Right renal cortex interstitium (tissue), 3 donors: ENCODE measurements at places on chromosomes 16 and 17.

GRCh38 chr17:27218041-27218440 lies 75.9 kb upstream of the WSB1 start:
- no peak for DNase-seq

DNA sequence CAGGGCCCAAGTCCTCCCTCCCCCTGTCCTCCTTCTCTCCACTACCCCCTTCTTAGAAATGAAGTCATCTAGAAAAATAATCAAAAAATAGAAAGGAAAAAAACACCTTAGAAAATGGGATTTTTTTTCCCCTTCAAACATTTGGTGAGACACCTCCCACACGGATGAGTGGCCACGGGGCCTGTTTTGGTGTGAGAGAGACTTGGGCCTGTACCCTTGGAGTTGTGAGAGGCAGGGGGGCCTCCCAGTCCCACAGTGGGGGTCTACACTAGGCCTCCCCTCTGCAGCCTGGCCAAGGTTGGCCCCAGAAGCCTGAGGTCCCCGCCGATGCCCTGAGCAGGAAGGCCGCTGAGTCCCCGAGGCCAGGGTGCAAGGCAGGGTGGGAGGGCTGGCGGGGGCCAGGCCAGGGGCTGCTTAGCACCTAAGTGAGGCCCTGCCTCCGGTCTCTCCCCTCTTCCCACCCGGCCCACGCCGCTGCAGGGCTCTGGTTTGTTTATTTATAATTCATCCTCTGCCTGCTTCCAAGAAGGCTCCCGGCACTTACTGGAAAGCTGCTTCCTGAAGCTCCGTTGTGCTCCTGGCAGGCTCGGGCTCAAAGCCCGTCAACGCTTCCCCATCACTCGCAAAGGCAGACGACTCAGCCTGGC lies 26.4 kb downstream of the NPTX1 start:
- DNase-seq = no peak

DNA sequence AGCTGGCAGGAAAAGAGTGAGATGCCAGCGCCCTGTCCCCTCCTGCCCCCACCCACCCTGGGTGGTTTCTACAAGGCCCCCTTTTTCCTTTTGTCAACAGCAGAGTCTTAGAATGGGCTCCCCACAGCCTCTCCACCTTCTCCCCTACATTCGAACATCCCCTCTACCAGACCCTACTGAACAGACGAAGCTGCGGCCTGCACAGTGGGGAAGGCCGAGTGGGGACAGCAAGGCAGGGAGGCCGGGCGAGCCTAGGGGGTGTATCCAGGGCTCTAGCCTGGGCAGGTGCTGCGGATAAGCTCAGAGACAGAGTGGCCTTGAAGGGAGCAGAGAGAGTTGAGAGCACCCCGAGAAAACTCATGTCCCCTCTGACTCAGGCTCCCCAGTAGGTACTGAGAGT lies 7.4 kb downstream of the ZACN start:
- DNase-seq = no peak

GRCh38 chr16:11072420-11073153 lies 128.2 kb downstream of the CLEC16A start:
- no peak for DNase-seq

DNA sequence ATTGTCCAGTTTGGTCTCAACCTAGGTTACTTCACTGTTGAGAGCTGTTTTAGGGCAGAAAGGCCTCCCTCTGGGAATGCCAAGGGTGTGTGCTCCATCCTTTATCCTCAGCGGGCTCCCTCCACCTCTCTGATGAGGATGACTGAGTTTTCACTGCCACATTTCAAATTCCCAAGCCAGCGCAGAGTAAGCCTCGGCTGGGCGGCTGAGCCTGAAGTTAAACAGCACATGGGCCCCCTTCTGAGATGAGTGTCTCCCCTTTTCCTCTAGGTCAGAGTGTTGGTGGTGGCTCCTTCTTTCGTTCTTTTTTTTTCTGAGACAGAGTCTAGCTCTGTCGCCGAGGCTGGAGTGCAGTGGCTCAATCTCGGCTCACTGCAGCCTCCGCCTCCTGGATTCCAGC lies 5.5 kb upstream of the GCSH start:
- no peak for DNase-seq

DNA sequence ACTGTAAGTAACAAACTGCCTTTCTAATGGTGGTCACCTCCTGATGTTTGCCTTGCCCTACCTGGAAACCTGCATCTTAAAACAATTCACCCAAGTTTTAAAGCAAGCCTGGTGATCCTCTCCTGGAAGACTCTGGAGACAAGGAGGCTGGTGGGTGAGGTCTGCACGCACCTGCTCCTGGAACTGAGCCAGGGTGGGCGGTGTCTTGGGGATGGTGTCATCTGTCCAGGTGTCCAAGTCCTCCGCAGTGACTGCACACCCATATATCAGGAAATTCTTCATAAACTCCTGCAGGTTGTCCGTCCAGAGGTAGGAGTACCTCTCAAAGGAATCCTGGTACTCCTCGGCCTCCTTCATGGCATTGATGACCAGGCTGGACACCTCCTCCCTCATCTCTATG lies 44.9 kb downstream of the DNAH17 start:
- no peak for DNase-seq

- no peak for DNase-seq
These were observed 1057.7 kb upstream of the EEF2KMT start for GRCh38 chr16:6155271-6155670.

GRCh38 chr17:63547083-63547523 lies 3.2 kb upstream of the DCAF7 start:
- no peak for DNase-seq

- DNase-seq = no peak
These were observed 5.7 kb upstream of the CX3CL1 start for GRCh38 chr16:57366544-57367040.

DNA sequence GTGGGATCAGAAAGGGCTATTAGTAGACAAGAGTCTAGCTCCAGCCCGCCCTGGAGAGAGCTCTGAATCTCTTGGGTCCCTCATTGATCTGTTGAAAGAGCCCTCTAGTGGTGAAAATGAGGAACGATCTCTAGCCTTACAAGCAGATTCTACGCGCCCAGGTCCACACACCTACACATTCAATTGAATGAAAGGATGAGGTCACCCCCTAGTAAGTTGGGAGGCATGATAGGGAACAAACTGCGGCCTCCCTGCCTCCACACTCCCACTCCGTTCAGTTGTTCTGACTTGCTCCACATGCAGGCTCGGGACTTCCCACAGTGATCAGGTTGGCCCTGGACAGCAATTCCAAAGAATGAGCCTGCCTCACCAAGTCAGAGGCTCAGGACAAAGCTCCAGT lies 2.9 kb upstream of the CACNG3 start:
- no peak for DNase-seq

DNA sequence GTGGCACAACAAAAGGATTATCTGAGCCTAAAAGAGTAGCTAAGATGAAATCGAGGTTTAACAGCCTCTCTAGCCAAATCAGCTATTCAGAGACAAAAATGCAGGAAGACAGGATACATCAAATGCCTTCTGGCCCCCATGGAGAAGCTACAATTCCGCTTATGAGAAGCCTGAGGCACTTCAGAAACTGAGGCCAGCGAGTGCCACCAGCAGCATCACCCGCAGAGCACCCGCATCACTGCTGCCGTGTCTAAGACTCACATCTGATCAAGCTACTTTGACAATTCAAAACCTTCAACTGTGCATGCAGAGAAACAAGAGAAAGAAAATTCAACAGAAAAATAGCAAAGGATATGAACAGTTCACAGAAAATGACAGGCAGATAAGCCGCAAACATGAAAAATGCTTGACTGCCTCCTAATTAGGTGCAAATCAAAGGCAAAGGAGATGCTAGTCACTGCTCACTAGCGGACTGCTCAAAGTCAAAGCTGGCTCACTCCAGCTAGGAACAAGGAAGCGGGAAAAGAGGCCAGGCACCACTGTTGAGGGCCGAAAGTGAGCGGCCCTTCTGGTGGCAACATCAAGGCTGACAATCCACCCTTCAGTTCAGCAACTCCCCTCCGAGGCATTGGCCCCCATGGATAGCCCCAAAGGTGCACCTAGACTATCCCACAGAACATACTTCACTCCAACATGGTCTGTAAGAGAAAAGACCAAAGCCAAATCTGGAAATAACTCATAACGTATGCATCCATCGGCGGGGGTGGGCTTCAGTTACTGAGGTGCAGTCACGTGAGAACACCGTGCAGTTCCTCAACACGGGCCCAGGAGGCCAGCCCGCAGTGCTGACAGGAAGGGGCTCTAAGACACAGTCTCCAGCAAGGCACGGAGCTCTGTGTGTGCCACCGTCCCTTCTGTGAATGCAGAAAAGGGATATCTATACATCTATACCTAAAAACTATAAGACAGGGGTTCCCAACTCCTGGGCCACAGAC lies 12.0 kb downstream of the MTHFSD start:
- DNase-seq = no peak

DNA sequence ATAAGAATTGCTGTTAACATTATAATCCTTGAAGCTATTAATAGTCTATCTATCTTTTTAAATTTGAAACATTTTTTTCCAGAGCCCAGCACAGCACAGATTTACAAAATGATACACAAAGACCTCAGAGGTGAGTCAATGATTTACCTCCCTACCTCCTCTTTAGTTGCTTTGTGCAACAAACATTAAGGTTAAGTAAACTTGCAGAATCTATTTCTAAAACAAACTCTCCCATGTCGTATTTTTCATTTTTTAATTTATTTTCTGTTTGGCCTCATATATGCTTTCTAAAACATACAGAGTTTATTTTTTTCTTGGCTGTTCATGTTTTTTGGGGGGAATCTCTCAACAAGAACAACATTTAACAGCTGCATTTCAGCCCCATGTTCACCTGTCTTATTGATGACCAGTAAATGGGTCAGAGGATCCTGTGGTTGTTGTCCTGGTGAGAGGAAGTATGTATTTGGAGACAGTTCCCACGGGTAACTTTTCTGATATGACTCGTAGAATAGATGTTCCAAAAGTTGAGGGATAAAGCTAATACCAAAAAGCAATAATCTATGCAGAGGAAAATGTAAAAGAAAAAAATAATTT lies 42.6 kb downstream of the ABCA9 start:
- DNase-seq = no peak

- no peak for DNase-seq
These were observed 42.8 kb downstream of the CDK5R1 start for GRCh38 chr17:32529604-32530003.

- no peak for DNase-seq
These were observed 981 bp downstream of the GLG1 start for GRCh38 chr16:74605746-74606520.

DNA sequence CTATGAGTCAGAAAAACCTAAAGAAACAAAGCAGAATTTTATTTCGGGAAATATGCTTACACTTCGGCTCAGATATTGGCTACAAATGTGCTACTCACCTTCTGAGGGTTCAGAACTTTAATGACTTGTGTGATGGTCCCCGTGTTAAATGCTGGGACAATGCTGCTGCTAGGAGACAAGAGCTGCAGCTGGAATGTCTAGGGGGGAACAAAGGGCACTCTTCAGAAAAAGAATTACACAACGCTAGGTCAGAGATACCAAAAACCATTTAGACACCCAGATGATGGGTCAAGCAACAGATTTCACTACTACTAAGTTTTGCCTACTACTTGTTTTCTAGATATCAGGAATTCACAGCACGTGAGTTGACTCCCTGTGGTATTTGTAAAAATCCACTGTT lies 10.0 kb upstream of the PHLPP2 start:
- DNase-seq = no peak

GRCh38 chr17:64418506-64419339 lies 28.1 kb upstream of the PECAM1 start:
- DNase-seq = no peak

DNA sequence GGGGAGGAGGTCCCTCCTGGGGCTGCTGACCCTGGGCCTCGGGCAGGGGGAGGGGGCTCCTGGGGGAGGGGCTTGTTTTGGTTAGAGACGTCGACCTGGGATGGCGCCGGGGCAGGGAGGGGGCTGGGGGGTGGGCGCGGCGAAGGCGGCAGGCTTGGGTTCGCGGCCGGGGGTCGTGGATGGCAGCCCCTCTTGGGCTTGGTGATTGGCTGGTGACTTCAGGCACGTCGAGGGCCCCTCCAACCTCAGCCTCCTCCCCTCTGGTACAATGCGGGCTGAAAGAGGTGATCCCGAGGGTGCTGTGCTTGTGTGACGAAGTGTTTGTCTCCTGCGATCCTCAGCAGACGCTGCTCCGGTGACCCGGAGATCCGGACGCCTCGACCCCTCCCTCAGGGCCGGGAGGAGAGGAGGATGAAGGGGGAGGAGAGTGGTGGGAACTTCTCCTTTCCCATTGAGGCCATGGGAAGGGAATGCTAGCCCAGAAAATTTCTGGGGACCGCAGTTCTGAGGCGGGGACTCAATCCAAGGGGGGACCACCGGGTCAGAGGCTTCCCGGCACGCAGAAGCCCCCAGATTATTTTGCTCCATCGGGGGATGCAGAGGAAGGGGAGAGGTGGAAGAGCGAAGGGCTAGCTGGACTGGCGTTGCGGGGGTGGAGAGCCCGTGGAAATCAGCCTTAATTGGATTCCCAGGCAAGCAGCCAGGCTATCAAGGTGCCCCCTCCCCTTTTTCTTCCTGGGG lies 43.9 kb downstream of the RAI1 start:
- DNase-seq = no peak

- DNase-seq = no peak
These were observed 19.5 kb downstream of the IRF8 start for GRCh38 chr16:85918436-85918835.

GRCh38 chr17:38879878-38880665 lies 10.2 kb downstream of the LASP1 start:
- DNase-seq = no peak

DNA sequence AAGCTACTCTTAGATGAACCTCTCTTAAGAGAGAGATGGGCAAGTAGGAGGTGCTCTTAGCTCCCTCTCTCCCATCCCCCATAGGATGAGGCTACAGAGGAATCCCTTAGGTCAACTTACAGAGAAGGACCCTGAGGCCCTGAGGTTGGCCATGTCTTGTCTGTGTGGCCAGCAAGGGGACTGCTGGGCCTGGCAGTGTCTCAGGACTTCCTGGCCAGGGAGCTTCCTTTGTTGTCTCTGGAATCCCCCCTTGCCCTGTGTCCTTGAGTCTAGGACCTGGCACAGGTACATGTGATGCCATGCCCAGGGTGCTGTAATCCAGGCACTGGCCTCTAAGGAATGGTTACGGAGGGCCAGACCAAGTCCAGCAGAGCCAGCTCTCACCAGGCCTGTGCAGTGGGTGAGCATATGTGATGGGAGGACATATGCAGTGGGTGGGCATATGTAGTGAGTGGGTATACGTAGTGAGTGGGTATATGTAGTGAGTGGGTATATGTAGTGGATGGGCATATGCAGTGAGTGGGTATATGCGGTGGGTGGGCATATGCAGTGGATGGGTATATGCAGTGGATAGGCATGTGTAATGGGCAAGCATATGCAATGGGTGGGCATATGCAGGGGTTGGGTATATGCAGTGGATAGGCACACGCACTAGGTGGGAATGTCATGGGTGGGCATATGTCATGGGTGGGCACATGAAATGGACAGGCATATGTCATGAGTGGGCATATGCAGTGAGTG lies 20.3 kb upstream of the PECAM1 start:
- DNase-seq = no peak

GRCh38 chr17:3891626-3892094 lies 1.2 kb downstream of the CAMKK1 start:
- no peak for DNase-seq
